ENCODE measurements at places on chromosomes 5 and 9.
A peak's percentile ranks its signal among the peaks of the same experiment; 100 is the strongest.

DNA sequence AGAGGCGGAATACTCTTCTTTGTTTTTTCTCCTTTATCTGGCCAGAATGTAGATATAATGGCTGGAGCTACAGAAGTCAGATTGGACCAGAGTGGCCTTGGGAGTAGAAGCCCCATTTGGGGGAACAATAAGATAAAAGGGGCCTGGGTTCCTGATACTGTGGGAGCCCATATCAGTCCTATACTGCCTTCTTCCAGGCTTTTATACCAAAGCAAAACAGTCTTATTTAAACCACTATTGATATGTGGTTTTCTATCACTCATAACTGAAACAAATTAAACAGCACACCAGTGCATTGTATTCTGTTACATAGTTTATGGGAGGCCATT, 14.3 kb downstream of the SPAAR start:
- no peak for DNase-seq

GRCh38 chr5:125232779-125233230, 486.4 kb upstream of the ZNF608 start:
- DNase-seq = no peak

GRCh38 chr5:54281960-54282692, 28.2 kb downstream of the ARL15 start:
- DNase-seq = no peak

DNA sequence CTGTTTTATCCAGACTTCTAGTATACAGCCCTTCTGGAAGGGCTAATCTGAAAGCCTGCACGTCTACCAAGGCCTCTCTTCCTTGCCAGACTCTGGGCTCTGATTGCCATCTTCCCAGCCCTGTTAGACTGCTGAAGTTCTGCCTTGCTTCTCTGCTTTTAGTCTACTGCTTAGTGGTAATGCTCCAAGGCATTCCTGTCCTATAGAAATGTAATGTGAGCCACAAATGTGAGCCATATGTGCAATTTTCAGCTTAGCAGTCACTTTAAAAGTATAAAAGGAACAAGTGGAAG, 32.1 kb downstream of the WNK2 start:
- DNase-seq = no peak

GRCh38 chr5:22938362-22938761, 85.2 kb upstream of the CDH12 start:
- DNase-seq = no peak

GRCh38 chr5:657570-657969, 35.6 kb downstream of the TPPP start:
- no peak for DNase-seq

- DNase-seq = no peak
These were observed 541.4 kb upstream of the SMC2 start for GRCh38 chr9:103552712-103553111.

DNA sequence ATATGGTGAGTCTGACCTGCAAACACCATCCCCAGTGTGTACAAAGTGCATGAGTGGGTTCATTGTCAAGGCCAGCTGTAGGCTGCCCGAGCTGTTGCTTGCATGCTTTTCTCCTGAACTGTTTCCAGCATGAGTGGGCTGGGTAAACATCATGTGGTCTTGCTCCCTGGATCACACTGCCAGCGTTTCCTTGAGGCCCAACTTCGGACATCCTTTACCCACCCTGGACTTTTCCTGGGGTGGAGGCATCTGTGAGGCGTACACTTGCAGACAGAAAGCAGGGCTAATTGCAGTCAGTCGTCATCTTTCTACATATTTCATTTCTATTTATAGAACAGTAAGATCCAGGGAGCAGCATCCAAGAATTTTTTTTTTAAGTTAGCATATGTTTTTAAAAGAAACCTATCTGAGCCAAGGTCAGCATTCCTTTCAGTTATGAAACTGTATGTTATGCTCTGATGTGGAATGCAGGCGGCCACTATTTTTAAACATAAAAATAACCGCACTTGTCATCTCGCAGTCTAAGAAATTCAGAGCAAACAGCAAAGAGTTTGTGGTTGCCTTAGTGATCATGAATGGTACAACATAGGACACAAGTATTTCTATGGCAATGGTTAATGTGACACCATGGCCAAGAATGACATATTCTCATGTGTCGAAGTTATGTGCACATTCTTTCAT, 106.5 kb upstream of the DMRT1 start:
- DNase-seq = no peak

DNA sequence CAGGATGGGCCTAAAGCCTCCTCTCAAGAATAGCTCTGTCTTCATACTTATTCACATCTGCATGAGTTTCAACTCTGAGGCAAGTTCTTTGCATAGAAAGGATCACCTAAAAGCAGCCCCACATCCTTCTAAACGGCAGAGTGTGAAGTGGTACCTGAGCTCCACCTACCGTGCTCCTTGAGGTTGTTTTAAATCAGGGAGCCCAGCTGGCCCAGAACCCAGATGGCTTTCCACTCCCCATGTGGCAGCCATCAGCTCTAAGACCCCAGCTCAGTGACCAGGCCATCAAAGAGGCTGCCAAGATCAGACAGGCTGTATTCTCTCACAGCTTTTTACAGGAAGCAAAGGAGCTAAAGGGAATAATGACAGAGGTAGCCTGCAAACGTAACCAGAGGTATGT, 299.3 kb downstream of the RASEF start:
- DNase-seq = no peak

- no peak for DNase-seq
These were observed 608.6 kb upstream of the DAB2 start for GRCh38 chr5:40033411-40033810.

DNA sequence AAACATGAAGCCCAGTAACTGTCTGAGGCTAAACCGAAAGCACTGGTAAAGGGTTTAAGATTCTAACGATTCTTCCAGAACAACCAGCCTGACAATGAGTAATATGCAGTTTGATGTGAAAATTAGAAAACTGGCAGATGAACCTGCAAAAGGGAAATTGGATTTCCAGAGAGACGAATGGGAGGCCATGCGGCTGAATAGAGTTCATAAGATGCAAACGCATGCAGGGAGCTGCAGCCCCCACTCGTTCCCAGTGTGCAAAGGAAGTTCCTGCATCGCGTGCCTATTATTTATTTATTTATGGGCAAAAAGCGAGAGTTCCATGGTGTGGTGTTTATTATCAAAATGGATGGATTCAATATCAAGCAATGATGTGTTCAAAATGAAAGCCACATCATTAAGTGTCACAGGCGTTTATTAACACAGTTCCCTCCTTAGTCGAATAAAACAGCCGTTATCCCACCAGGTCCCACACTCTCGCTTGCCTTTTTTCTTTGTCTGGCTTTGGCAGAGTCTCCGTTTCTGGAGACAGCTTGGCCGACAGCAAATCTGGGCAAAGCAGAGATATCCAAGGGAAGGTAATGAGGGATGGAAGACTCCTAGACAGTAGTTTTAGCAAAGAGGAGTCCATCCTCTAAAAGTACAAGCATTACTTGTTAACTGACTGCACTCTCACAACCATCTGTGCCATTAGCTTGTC, 451.4 kb downstream of the KDM4C start:
- no peak for DNase-seq

GRCh38 chr9:130358928-130359327, 85.8 kb upstream of the ASS1 start:
- no peak for DNase-seq

DNA sequence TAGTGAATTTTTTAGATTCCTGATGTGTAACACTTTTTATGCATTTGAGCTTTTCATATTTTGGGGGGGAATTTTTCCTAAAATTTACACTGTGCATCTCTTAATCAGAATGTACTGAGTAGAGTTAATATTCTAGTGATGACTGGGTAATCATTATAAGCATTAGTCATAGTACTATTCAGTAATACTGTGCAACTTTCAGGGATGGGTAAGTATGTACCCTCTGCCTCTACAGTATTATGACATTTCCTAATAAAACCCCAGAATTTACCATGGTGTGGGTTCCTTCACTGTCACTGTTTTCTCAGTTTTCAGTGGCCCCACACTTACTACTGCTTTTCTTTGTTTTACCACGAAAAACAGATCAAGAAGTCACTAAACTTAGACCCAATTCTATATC, 2.8 kb upstream of the CMYA5 start:
- DNase-seq = no peak

DNA sequence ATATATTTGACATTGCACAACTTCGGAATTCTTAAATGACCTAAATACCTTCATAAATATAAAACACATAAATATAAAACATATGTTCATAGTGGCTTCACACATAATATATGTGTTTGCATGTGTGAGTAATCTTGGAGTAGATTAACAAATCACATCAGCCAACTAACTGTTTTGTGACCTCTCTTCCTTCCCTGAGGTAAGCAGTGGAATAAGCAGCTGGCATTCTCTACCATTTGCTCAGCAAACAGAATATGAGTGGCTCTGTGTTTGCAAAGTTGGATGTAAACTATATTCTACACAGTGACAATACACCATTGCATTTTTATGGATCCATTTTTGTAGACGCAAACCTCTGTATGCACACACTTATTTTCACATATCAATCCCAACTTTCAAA, 189.9 kb downstream of the ACER2 start:
- no peak for DNase-seq

DNA sequence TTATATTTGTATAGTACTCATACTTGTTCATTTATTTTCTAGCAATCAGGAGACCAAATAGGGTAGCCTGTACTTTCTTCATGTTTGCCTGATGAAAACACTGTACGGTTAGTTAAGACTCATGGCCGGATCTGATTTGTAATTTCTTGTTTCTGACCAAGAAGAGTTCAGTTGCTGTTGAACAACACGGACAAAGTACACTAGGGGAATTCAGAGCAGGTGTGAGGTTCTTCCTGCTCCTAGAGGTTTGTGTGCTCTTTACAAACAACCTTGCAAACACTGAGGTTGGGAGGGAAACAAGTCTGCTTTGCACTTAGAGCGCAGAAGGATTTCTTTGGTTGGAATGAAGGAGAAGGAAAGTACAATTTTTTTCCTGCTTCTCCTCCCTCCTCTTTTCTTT, 69.7 kb downstream of the TRIO start:
- no peak for DNase-seq

DNA sequence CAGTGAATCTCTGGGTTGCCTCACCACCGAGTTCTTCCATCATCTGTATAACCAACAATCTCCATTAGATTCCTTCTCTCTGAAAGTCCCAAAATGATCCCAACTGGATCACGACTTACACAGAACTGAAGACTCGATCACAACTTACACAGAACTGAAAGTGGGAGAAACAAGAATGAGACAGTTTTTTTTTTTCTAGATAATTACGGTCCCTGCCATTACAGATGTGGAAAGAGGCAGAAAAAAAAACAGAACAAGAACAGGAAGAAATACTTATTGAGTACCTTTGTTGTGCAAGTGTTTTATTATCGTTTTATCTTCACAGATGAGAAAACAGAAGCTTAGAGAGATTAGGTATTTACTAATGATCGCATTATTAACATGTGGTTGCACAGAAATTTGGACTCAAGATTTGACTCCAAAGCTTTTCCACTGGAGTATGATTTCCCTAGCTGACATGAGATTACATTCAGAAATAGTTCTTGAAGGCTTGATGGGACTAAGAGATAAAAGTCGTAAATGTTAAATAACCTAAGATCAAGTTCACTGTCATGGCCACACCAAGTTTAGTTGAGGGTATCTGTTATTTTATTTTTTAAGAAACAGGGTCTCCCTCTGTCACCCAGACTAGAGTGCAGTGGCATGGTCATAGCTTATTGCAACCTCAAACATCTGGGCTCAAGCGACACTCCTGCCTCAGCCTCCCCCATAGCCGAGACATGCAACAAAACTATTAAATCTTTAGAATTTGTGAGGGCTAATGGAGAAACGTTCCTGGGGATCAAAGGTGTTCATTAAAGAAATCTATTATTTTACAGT, 8.9 kb downstream of the PLK2 start:
- DNase-seq = no peak

- DNase-seq = peak; percentile 80
These were observed 19.8 kb upstream of the MATR3 start for GRCh38 chr5:139273572-139274289.

GRCh38 chr9:94800424-94801117, 74.1 kb downstream of the AOPEP start:
- DNase-seq = no peak

- no peak for DNase-seq
These were observed 100.8 kb upstream of the TLE4 start for GRCh38 chr9:79470954-79471353.

DNA sequence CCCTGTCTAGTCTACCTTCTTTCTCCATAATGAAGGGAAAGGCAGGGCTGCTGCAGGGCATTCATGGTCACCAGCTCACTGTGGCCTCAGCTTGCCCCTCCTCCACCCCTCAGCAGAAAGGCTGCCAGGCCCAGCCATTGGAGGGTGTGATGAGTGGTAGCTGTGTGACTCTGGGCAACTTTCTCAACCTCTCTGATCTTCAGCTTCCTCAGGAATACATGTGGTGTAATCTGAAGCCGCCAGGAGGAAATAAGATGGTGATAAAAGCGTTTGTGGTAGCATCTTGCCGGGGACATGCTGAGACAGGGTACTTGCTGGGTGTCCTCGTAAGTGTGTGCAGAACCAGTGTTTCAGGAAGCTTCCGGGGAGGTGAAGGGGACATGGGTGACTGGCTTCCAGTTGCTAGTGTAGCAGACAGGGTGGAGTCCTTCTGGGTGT, 9.8 kb downstream of the CXCL14 start:
- DNase-seq = no peak

GRCh38 chr5:440401-441201, 2.4 kb upstream of the EXOC3 start:
- DNase-seq = no peak

- DNase-seq = no peak
These were observed 137.5 kb downstream of the ARHGEF28 start for GRCh38 chr5:73763300-73764032.

Measured in GDM1 (cell line).